ENCODE measurements at places on chromosomes 3 and 15.

DNA sequence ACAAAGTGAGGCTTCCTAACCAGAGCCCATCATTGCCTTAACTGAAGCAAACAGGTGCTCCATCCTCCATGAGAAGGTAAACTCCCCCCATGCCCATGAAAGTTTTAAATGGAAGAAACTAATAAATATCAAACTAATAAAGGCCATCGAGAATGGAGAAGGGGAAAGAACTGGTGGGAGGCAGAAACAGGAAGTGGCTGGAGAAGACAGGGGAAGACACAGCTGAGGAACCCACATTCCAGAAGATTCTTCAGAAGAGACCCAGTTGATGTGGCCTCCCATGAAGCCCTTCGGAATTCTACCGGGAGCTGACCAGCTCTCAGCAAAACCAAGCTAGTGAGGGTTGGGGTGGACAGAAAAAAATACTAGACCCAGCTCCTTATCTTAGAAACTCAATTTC is 41.6 kb downstream of the SH3BP5 start:
- no peak for DNase-seq

DNA sequence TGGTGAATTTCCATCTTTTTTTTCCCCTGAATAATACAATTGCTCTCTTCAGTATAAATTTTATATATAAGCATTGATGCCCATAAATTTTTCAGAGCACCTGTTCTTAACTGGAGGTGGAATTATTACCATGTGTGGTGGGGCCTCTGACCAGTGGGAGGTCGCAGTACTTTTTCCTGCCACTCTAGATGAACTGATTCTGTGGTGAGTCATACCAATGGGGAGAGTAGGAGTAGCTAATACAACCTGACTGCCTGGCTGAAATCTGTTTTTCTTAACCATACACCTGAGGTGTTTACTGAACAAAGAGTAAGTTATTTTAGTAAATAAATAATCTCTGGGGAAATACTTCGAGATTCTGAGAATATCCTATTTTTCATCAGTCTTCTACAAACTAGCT is 67.2 kb downstream of the UNC13C start:
- DNase-seq: no peak

GRCh38 chr3:17231537-17232261 is 346.9 kb downstream of the PLCL2 start:
- no peak for DNase-seq

DNA sequence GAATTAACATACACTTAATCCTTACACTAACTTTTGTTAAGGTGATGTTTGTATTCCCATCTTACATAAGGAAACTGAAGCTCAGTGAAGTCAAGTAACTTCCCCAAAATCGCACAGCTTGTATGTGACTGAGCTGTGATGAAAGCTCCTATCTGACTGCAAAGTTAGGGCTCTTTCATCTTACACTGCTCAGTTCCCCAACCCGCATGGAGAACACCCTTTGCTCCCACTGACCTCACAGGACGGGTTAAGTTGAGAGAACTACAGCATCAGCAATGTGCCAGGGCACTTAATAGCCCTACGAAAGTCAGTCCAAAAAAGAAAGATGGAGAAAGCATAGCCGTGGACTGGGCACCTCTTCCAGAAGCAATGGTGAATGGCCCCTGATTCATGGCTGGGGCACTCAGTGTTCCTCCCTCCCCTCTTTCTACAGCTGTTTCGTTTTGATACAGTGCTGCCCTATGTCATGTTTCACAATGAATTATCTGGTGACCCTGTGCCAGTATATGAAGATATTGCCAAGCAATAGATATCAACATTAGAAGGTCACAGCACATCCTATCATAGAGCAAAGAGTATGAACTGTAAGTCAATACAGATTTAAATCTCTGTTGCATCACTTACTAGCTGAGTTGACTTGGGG is 38.0 kb downstream of the CADPS start:
- no peak for DNase-seq

DNA sequence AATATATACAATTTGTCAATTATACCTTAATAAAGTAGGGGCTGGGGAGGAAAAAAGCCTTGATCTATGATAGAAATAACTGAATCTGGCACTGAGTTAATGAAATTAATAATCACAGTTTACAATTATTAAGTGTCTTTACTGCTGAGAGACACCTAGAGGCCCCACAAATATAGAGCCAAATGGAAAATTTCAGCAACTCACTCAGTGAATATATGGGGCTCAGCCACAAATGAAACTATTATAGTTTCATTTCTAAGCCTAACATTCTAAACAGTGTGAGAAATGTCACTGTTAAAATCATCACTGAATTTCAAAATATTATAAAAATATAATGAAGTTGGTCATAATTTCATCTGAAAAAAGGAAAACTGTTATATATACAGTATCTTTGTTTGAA is 40.3 kb downstream of the GNB4 start:
- no peak for DNase-seq

GRCh38 chr3:4351164-4351855 is 48.1 kb downstream of the SETMAR start:
- DNase-seq: peak; percentile 25

GRCh38 chr3:103112273-103112672 is 677.5 kb downstream of the ZPLD1 start:
- no peak for DNase-seq

DNA sequence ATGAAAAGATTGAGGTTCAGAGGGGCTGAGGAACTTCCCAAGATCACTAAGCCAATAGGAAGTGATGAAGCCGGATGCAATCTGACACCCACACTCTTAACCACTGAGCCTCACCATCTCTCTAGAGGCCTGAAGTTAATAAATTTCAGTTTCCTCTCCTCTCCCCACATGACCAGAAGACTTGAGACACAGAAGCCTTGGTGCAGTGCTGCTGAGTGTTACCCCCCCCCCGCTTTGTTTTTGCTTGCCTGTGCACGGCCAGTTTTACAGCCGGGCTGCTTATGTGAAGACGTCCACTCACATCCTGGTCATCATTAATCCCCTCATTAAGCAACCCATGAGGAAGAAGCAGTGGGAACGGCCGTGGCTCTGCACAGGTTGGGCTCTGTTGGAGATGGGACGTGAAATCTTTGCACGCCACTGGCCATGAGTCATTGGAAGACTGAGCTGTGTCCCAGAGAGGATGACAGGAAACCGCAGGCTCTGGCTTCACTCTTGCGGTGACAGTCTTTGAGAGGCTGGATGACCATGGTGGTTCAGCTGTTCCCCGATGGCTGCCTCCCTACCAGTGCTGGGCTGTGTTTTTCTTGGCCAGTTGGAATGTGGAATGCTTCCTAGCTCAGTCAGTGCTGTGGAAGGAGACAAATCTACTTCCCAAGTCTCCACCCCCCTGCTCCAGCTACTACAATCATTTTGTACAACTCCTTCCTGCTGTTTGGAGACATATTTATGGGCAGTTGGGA is 232.6 kb upstream of the LRTM1 start:
- peak; percentile 100 for DNase-seq

- no peak for DNase-seq
These were observed 280.2 kb upstream of the NR2E3 start for GRCh38 chr15:71530116-71530515.

DNA sequence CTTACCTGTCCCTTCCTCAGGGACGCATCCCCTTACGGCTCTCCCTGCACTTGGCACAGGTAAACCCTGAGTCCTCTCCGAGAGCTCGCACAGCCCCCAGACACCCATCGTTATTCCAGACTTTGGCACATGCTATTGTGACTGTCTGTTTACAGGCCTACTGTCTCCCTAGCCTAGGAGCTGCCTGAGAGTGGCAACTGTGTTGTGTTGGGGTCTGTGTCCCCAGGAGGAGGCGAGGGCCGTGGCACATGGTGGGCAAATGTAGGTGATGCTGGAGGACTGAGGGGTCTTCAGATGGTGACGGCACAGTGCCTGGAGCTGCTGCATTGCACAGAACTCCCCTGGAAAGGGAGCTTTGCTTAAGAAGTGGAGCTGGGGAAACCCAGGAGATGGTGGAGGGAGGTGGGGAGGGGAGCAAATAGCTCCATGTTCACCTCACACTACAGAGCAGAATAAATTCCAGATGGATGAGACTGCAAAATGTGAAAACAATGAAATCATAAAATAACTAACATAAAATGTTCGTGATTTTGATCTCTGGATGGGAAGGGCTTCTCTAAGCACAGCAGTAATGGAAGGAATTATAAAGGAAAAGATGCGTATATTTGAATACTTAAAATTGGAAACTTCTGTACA is 96.5 kb downstream of the SMAD6 start:
- peak; percentile 82 for DNase-seq

GRCh38 chr3:24149032-24149431 is 203.9 kb downstream of the NR1D2 start:
- no peak for DNase-seq

GRCh38 chr3:62439176-62439813 is 65.9 kb upstream of the FEZF2 start:
- DNase-seq: no peak

DNA sequence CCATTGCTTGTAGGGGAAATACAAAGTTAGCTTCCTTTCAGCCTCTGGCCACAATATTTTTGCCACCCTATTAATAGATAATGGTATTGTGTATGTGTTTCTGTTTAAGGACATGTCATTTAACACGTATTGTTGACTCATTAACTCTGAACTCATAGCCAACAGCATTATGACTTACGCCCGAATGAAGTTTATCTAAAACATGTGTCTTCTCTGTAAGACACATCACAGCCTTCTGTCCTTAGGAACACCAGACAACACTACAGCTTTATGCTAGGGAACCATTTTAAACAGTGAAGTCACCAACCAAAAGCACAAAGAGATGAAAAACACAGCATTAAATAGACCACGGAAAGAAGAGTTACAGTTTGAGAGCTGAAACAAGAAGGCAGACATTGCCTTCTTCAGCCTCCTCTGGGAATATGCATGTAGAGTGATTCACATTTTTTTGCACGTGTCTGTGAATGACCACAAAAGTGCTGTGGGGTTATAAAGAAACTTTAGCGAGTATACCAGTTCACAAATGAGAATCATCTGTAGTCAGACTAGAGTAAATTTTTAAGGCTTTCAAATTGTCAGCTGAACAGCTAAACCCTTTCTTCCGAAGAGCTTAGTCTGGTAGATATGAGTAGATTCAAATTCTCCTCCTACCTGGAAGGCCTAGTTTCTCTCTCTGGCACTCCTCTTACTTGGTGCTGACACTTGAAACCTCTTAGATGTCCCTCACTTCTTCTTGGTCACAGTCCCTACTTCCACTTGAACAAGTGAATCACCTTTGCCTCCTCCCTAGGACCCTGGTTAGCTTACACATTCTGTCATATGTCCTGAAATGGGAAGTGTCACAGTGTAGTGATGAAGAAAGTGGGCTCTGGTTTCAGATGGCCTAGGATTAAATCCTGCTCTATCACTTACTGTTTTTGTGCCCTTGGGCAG is 32.2 kb downstream of the MCTP2 start:
- DNase-seq: peak; percentile 88

DNA sequence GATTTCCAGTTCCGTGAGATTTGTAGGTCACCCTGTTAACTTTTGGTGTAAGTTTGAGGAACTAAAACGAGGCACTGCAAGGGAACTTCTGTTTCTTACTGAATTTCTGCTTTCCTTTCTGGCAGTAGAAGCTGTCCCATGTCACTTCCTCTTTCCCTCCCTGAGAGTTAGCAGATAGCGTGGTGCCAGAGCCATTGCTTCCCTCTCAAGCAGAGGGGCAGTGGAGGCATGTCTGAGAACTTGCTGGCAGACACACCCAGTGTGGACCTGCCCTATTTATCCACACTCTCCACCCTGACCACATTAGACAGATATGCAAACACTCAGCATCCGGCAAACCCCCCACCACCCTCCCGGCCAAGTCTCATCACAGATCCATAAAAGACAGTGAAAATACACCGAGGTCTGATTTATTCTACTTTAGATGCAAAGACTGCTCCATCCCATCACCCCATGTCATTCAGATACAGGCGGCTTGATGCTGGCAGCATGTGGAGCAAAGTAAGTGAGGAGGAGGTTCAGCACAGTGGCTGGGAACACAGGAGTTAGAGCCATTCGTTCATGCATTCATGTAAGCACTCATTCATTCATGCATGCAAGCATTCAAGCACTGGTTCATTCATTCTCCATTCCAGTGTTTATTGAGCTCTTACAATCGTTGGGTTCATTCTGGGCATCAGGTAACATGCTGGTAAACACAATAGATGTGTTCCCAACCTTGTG is 324.7 kb downstream of the SHQ1 start:
- no peak for DNase-seq

DNA sequence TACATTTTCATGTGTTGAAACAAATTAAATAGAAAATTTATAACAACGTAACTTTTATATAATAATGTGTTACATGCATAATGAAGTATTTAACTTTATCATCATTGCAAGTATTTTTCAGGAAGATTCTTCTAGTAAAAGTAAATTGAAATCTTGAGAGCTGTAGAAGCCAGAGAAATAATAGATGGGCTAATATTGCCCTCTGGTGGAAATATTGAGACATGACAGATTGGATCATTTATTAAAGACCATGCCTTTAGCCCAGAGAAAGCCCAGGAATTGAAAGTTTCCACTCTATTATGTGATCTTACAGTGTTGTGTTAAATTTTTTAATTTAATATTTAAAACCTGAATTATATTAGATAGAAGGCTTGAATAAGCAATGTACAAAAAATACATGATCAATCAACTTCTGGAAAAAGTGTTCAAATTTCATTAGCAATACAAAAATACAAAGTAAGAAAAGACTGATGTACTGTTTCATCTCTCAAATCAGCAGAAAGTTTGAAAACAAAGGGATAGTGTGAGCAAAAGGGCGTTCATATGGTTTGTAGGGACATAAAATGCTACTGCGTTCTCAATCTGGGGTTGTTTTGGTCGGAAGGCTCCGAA is 52.7 kb upstream of the SPTSSB start:
- peak; percentile 32 for DNase-seq

- no peak for DNase-seq
These were observed 57.1 kb upstream of the MFGE8 start for GRCh38 chr15:88970232-88970631.
